ENCODE measurements at places on chromosomes 16 and 17.

DNA sequence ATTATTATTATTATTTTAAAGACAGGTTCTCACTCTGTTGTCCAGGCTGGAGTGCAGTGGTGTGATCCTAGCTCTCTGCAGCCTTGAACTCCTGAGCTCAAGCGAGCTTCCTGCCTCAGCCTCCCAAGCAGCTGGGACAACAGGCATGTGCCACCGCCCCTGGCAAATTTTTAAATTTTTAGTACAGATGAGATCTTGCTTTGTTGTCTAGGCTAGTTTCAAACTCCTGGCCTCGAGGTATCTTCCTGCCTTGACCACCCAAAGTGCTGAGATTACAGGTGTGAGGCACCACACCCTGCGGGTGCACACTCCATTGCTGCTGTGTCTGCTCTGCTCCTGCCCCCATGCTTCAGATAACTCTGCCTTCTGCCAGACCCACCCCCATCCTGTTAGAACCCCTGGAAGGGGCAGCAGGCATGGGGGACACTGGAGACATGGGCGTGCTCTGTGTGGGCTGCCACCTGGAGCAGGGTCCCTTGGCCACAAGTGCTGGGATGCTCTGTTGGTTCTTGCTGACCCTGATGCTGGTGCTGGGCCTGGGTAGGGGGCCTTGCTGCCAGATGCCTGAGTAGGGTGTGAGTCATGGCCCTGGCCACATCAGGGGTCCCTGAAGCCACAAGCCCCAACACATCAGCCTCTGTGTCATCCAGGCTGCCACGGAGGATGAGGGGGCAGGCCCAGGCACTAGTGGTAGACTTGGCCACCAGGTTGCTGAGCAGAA, 2.6 kb downstream of the GGT6 start:
- no peak for DNase-seq

DNA sequence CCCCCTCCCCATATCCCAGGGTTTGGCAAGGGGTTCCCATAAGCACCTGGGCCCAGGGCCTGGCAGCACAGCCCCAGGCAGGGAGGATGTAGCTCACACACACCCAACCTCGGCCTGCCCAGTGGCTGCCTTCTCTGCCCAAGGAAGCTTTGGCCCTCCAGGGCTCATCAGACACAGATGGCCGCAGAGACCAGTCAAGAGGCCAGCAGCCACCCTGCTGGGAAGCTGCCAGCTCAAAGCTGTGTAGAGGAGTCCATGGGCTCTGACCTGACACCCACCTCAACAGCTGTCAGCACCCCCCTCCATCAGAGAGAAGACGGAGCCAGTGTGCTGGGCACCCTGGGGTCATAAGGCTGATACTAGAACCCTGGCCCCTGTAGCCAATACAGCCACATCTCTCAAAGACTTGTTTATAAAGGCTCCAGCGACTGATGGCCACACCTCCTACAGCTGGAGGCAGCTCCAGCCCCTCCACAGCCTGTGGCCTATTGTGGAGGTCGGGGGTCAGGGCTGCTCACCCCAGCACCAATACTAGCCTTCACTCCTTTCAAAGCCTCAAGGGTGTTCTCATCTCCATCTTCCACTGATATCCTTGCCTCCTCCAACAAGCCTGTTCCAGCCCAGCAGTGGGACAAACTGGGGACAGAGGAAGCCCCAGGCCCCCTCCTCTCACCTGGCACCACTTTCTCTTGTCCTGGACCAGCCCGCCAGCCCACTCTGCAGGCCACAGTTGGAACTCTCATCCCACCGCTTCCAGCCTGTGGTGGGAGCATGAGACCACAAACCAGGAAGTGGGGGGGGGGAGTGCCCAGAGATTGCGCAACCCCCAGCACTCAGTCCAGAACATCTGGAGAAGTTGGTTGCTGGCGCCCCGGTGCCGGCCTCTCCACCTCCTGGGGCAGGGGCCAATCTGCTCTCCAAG, 2.2 kb upstream of the MPG start:
- peak; percentile 86 for DNase-seq

GRCh38 chr17:55441544-55441943, 19.9 kb upstream of the MMD start:
- DNase-seq = no peak

- no peak for DNase-seq
Observed at GRCh38 chr16:23107117-23107516, 42.1 kb downstream of the USP31 start.

DNA sequence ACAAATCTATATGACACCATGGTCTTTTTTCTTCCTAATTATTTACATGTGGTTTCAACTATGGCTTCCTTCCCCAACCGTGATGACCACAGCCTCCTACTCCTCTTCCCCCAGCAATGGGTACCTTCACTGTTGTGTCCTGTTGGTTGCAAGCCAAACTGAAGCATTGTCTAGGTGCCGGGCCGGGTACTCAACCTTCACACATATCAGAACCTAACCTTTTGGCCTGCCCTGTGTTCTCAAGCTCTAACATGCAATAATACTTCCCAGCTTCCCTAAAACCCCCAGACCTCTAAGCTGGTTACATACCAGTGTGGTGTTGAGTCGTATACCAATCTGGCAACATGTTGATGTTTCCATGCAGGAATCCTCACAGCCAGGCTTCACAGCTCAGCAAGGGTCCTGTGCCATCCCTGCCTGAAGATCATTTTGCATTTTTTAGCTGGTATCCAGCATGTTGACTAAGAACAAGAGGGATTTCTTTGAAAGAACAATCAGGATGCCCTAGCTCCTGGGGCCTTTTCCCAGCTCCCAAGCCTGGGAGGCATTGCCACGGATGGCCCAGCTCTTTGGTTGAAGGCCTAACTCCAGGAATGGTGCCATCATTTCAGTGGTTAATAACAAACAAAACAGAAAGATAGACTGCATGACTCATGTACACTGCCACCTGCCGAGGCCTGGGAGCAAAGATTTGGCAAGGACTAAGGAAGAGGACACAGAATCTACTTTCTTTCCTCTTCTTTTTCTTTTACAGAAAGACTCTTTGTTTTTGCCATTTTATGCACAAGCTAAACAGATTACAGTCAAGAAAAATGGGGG, 373.7 kb upstream of the SALL1 start:
- peak; percentile 21 for DNase-seq

DNA sequence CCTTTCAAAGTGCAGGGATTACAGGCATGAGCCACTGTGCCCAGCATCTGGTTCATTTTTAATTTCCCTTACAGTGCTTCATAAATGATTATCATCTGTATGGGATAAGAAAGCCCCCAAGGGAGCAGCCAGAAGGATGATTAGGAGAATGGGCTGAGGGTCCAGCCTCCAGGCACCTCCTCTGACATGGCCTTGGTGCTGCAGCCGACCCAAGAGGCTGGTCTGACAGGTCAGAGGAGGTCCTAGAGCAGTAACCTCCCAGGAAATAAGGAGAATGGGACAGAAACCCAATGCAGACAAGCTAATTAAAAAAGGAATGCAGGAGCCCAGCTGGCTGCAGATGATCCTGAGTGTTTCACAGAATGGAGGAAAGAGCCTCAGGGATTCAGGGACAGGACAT, 29.0 kb downstream of the MRC2 start:
- no peak for DNase-seq

- DNase-seq = no peak
Observed at GRCh38 chr17:4256952-4257351, 6.8 kb downstream of the ANKFY1 start.

- DNase-seq = no peak
Observed at GRCh38 chr17:29169806-29170591, 10.2 kb downstream of the MYO18A start.
